ENCODE measurements at places on chromosomes 7 and 10.

DNA sequence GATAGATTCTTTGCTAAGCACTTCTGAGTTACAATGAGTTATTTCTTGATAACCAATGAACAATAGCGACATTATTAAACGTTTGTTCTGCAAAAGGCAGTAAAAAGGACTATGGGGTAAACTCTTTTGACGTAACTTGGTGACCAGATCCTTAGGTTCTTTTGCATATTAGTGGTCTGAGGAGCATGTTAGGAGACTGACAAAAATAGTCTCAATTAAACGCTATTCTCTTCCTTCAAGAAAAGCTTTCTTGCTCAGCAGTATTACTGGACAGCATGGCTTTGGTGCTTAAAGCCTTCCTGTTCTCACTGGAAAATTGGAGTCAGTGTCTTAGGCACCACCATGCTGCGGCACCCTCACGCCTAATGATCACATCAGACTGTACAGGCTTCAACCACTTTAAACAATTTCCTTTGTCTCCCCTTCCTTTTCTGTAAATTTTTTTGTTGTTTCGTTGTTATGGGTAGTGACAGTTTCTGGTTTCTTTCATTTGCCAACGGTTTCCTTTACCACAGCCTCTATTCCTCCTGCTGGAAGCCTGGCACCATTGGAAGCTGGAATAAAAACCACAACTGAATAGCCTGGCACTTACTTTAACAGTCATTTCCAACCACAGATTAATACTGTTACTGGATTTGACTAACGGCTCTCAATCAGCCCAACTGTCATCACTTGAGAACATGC lies 49.2 kb upstream of the FAM133B start:
- no peak for DNase-seq

- DNase-seq, result no peak
Observed at GRCh38 chr10:8568401-8568800, 513.9 kb downstream of the GATA3 start.

DNA sequence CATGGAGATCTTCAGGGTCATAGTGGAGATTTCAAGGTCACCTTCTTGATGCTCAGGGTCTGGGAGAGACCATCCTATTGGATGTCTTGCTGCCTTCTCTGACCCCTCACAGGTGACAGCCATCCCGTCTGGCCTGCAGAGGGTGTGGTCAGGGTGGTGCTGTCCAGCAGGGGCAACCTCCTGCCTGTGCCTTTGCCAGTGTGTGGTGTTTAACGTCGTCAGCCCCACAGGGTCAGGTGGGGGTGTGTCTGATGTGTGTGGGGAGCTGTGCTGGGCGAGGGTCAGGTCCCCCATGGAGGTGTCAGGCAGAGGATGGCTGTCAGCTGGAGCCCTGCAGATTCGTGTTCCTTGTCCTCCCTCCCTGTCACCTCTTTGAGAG lies 16.5 kb downstream of the ADCY1 start:
- no peak for DNase-seq

- DNase-seq, result no peak
Observed at GRCh38 chr7:45290880-45291279, 133.3 kb downstream of the RAMP3 start.

GRCh38 chr10:77571490-77571889 lies 66.1 kb downstream of the KCNMA1 start:
- DNase-seq, result no peak

- DNase-seq, result peak; percentile 31
Observed at GRCh38 chr7:1050254-1050906, 6.0 kb downstream of the GPR146 start.

- DNase-seq, result no peak
Observed at GRCh38 chr7:71364551-71364950, 232.6 kb downstream of the GALNT17 start.

DNA sequence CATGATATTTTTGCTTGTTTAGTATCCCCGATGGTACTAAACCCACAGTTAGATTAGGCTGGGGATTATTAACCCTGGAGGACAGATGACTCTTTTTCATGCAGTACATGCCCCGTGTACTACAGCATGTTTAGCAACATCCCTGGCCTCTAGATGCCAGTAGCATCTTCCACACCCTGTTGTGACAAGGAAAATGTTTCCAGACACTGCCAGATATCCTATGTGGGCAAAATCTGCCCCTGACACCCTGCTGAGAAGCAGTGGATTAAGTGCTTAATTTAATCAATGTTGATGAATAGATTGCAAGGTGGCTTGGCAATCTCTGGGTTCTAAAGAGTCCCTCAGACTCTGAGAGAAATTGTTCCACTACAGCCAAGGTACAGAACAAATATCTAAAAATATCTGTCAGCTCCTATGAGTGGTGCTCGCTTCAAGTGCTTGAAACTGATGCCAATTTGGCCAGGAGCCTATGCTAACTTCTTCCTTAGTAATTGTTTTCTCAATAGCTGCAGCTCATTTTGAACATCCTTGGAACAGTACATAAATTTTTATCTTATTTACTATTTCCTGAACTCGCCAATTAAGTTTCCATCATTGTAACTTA lies 247.0 kb downstream of the SORCS1 start:
- DNase-seq, result no peak

GRCh38 chr7:57198801-57199200 lies 66.6 kb upstream of the ZNF479 start:
- no peak for DNase-seq

DNA sequence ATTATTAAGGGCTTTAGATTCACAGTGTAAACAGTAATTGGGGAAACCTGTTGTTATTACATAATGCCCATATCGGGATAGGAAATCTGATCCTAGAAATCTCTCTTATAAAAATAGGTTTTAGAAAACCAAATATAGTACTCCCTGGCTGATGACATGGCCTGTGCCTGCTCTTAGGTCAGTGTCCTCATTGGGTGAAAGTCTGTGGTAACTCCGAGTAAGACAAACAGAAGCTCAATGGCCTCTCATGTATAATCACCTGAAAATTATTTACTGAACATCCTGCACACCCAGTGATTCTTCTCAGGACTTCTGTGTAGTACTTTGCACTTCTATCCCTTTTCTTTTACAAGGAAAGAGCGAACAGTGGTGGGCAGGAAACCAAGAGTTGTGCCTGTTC lies 37.8 kb downstream of the SEM1 start:
- no peak for DNase-seq

DNA sequence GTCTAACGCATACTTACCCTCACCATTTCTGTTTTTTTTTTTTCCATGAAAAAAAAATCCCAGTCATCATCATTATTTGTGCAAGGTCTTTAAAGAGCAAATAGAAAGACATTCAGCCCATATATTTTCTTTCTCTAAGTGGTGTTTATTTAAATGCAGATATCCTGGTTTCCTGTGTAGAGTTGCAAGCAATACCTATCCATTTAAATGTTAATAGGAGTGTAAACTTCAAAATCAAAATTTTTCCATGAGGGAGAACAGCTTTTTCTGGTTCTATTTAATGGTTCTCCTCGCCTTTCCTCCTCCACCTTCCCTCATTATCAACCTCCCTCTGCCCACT lies 120.1 kb upstream of the AGK start:
- no peak for DNase-seq

- DNase-seq, result no peak
Observed at GRCh38 chr7:45100761-45101480, 10.6 kb downstream of the TBRG4 start.

DNA sequence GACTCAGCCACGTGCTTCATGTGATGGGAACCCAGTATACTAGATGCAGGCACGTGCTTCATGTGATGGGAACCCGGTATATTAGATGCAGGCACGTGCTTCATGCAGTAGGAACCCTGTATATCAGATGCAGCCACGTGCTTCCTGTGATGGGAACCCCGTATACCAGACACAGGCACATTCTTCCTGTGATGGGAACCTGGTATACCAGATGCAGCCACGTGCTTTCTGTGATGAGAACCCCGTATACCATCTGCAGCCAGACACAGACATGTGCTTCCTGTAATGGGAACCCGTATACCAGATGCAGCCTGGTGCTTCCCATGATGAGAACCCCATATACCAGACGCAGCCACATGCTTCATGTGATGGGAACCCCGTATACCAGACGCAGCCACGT lies 44.0 kb downstream of the MGMT start:
- DNase-seq, result no peak

- no peak for DNase-seq
Observed at GRCh38 chr7:144473908-144474307, 70.4 kb upstream of the NOBOX start.

- no peak for DNase-seq
Observed at GRCh38 chr7:107446988-107447387, 22.9 kb upstream of the GPR22 start.

GRCh38 chr10:124946945-124947344 lies 5.0 kb downstream of the ZRANB1 start:
- DNase-seq, result no peak

DNA sequence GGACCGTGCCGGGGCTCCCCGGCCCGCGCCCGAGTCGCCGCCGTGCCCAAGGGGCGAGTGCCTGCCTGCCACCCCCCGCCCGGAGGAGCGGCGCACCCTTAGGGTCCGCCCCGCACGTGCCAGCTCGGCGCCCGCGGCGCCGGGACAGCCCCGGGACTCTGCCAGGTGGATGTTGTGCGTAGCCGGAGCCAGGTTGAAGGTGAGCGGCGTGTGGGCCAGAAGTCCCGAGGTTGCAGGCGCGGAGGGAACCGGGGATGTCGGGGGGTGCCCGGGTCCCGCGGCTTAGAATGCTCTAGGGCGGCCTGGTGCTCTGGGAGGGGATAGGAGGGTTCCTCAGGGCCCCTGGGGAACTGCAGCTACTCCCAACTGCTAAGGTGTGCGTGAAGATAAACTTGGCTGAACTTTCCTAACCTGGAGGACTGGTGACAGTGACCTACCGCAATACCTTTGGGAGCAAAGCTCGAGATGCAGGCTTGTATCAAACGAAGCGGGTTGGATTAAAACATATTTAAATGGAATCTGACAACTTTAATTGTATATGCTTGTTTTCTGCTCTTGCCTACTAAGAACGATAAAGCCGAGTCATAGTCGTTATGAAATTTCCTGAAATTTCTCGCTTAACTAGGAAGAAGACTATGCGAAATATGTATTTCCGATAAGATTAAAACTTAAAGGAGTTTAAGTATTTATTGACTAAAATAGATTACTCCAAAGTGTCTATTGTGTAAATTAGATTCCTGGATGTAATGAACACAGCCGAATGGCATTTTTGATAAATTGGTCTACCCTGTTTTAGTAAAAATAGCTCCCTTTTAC lies at the start of gene CUX1:
Gene CUX1, plus strand, starts transcription at position 156 of the 816 bp plus-strand sequence. Its CDS starts 14 bp downstream, at position 170.
- DNase-seq, result peak; percentile 58

DNA sequence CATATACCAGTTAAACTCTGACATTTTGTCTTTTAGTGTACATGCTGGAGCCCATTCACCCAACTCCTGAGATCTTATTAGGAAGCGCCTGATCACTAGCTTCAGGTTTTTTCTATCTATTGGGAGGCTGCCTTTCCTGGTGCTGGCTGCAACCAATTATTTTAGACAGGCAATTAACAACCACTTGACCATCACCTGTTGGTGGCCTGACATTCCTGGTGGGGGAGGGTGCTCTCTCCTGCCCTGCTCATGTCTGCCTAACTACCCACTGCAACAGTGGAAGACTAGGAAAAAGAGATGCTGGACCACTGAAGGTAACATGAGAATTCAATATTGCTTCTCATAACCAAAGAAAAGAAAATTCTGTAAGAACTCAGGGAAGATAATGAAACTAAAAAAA lies 190.3 kb upstream of the GRM3 start:
- no peak for DNase-seq

DNA sequence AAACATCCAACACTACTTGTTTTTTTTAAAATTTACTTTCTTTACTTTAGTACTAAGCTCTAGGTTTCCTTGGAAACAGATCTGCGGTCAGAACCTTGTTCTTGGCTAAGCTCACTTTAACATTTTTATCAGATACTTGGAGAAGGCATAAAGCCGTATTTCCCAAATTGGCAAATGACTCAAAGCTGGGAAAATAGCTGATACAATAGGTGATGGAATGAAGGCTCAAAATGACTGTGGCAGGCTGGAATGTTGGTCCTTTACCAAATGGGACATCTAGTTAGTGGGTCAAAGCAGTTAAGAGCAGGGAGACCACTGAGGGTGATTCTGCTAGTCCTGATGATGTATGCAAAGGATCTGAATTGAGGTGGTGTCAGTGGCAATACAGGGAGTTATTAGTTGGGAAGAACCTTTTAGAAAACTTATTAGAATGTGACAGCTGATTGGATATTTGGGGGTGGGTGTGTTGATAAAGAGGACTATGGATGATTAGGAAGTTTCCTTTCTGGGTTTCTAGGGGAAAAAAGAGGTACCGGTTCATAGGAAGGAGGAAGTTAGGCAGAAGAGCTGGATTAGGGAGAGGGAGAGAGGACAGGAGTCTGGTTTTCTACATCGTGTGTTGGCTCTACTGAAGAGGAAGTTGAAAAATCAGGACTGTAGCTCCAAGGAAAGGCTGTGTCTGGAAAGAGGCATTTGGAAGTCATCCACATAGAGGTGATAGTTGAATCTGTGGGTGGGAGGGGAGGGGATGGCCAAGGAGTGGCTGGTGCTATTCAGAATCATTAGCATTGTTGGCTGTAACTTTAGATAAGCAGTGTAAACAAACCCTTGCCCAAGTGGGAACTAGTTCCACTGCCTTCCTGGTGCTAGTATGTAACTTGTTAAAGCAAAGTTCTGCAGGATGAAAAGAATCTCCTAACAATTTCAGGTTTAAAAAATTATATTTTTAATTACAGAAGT lies 13.1 kb downstream of the PLCE1 start:
- DNase-seq, result no peak

- DNase-seq, result no peak
Observed at GRCh38 chr7:136266457-136266856, 289.3 kb upstream of the MTPN start.

DNA sequence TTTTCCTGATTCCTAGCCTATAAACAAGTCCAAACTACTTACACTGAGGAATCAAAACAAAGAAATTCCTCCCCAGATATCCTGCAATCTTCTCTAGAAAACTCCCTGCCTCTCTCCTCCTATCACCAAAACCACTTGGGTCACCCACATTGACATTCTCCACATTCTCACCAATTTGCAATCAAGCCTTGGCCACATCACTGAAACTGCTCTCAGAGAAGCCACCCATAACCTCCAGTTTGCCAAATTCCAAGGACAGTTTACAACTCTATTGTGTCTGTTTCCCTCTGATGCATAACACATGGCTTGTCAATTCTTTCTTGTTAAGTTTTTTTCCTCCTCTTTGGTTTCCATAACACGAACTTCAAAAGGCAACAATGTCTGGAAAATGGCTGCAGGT lies 233.5 kb downstream of the XPNPEP1 start:
- no peak for DNase-seq

GRCh38 chr7:149733924-149734790 lies 39.2 kb downstream of the ZNF467 start:
- DNase-seq, result no peak

GRCh38 chr7:117777335-117778142 lies 95.7 kb downstream of the CTTNBP2 start:
- DNase-seq, result no peak

Data from left ventricle myocardium superior (tissue), 1 donor.